ENCODE measurements at places on chromosomes 2 and 18. TPM values are rescaled to one million over a fixed set of nuclear protein-coding genes. Genes with fewer than 3 reads are reported as not detected.

Gene ASB18
- not detected for total RNA-seq

Gene DHRS9
- not detected for total RNA-seq

Gene GLI2
- total RNA-seq, result 0.39 TPM

Gene PSMA8
- not detected for total RNA-seq

Gene SEMA4F
- 4.3 TPM for total RNA-seq

Gene CLASP1
- total RNA-seq, result 117 TPM
